ENCODE measurements at places on chromosomes 1 and 21. TPM values are rescaled to one million over a fixed set of nuclear protein-coding genes. Genes with fewer than 3 reads are reported as not detected.
A peak's percentile ranks its signal among the peaks of the same experiment; 100 is the strongest.

The CTSE gene
- not detected for total RNA-seq

The EMC1 gene
- total RNA-seq, result 49.0 TPM

The ZBTB8OS gene
- total RNA-seq, result 70.5 TPM

The CD1B gene
- not detected for total RNA-seq

The ARTN gene
- total RNA-seq, result not detected

The MEX3A gene
- 0.06 TPM for total RNA-seq

DNA sequence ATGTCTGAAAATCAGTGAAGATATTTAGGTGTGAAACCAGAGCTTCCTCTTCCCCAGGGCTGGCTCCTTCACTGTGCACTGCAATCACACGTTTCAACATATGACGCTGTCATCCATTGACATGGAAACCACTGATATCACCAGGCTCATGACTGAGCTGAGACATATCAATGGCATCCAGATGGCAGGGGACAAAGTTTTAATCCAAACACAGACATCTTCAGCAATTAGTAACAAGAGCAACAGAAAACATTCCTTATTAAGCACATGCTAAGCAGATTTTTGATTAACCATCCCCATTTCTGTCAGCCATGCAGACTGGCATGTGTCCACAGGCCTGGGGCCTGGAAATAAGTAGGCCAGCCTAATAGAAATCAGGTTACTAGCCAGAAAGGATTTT lies 108.0 kb upstream of the ADAR start:
- no peak overlapping the region for H3K27ac ChIP-seq
- peaks cover 21% of the 10 kb centered on the region for H3K4me1 ChIP-seq
- DNase-seq, result no peak

GRCh38 chr21:45308194-45309068 lies 20.7 kb upstream of the POFUT2 start:
- H3K27me3 ChIP-seq, result peaks cover 11% of the 10 kb centered on the region
- no peak for DNase-seq
- H3K4me1 ChIP-seq, result peaks cover 10% of the 10 kb centered on the region
- H3K36me3 ChIP-seq, result no peaks in the 10 kb centered on the region
- no peak overlapping the region for H3K4me3 ChIP-seq
- no peak overlapping the region for H3K27ac ChIP-seq

GRCh38 chr1:205438213-205439158 lies 16.6 kb upstream of the LEMD1 start:
- peaks cover 9% of the 10 kb centered on the region for H3K27me3 ChIP-seq
- H3K4me1 ChIP-seq, result peaks cover 31% of the 10 kb centered on the region
- no peak for DNase-seq
- H3K27ac ChIP-seq, result no peak overlapping the region

- no peak overlapping the region for H3K27ac ChIP-seq
- no peak for DNase-seq
- H3K27me3 ChIP-seq, result no peaks in the 10 kb centered on the region
- no peak overlapping the region for H3K4me3 ChIP-seq
- no peaks in the 10 kb centered on the region for H3K4me1 ChIP-seq
Measured at GRCh38 chr1:168007691-168008090, 70.8 kb upstream of the MPC2 start.

GRCh38 chr21:25457411-25457810 lies 149.9 kb downstream of the MRPL39 start:
- H3K27me3 ChIP-seq, result no peaks in the 10 kb centered on the region
- peaks cover 55% of the 10 kb centered on the region for H3K4me1 ChIP-seq
- no peak for DNase-seq
- H3K27ac ChIP-seq, result peak overlapping the region; percentile 91
- H3K36me3 ChIP-seq, result peaks cover 19% of the 10 kb centered on the region

DNA sequence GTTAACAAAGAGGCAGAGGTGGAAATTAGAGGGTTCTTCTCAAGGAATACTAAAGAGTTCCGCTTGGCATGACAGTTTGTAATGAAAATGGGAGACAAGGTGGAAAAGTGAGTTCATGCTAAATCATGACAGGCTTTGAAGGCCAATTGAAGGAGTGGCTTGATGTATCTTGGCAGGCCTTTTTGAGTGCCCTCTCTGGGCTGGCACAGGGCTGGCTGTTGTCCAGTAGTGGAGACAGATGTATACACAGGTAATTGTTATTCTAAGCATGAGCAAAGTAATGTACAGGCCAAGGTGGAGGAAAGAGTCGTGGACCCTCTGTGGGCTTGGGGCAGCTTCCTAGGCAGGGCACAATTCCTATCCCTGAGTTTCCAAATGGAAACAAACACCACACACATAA lies 196.7 kb upstream of the GALNT2 start:
- H3K27me3 ChIP-seq, result peaks cover 6% of the 10 kb centered on the region
- no peak overlapping the region for H3K27ac ChIP-seq
- no peaks in the 10 kb centered on the region for H3K36me3 ChIP-seq
- no peak for DNase-seq
- H3K4me3 ChIP-seq, result no peak overlapping the region

All from activated CD8-positive, alpha-beta memory T cell treated with anti-CD3 and anti-CD28 coated beads, Interleukin-2, amount 10 ng/mL, durations not matched to agents 7 days and 5 days (primary cell).